ENCODE measurements at places on chromosomes 1 and 21.

DNA sequence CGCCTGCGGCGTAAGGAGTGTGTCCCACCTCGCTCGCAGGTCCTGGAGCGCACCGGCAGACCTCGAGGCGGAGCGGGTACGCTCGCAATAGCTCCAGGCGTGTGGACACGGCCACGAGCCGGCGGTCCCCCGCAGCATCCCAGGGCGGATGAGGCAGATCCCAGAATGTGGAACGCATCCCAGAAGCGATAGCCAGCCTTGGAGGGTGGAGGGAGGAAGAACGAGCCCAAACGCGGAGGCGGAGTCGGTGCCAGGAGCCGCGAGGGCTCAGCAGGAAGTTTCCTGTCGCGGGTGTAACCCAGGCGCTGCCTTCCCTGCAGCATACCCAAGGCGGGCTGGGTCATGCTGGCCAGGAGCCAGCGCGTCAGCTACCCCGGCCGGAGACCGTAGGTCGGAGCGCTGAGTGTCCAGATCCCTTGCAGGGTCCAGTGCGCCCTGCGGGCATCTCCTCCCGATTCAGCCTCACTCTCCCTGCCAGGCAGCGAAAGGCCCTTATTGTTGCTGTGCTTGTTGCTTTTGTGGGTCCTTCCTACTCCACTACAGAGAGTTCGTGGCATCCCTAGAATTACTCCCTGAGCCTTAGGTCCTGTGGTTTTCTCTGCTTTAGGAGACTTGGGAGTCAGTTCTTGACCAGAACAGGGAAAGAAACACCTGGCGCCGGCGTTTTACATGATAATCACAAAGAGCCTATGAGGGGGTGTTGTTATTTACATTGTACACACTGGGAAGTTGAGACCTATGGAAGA, 27.7 kb downstream of the STYXL2 start:
- peak; percentile 28 for DNase-seq

DNA sequence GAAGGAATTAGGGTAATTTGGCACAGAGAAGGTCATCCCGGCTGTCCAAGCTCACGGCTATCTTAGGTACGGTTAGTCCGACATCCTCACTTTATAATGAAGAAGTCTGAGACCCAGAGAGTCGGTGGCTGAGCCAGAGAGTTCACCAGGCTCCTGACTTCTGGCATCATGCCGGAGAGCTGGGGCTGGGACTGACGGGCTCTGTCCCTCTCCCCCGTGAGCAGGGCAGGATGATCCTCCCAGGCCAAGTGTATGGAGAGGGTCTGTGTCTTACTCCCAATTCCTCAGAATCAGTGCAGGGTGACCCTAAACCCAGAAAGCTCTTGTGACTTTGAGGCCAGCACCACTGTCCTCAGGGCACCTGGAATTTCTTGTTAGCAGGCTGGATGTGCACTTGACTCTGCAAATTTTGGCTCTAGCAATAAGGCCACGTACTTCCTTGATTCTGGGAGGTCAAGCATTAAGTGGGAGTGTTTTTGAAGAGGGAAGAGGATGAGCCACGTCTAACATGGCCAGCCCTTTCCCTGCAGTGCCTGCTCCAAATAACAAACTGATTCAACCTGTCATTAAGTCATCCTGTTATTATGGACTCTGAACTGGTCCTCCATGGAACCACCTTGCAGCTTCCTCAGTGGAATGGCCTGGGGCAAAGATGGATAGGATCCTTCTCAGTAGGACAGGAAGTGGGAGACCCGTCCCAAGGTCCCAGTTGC, 20.8 kb upstream of the BTG2 start:
- no peak for DNase-seq

- DNase-seq: no peak
These were observed 77.6 kb upstream of the DNAH14 start for GRCh38 chr1:224851848-224852261.

DNA sequence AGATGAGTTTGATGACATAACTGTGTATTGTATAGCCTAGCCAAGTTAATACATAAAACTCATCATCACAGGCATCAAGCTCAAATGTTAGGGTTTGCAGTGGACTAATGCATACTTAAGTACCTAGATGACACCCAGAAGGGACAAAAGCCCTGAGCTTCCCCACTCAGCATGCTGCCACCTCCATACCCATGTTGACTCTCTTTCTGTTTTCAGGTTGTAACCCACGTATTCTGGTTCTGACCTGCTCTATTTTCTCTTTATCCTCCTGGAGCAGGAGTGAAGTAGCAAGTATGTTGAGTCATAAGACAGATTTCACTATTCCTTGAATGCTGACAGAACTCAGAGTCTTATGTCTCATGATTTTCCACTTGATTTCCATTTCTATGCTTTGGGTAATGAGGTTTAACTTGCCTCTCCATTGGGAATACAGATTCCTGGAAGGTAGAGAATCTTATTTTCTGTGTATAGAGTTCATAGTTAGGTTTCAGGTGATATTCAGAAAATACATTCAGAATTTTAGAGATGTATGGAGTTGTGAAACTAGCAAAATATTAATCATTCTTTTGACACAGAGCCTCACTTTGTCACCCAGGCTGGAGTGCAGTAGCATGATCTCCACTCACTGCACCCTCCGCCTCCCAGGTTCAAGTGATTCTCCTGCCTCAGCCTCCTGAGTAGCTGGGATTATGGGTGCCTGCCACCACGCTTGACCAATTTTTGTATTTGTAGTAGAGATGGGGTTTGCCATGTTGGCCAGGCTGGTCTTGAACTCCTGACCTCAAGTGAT, 122.5 kb upstream of the KCNJ15 start:
- no peak for DNase-seq

DNA sequence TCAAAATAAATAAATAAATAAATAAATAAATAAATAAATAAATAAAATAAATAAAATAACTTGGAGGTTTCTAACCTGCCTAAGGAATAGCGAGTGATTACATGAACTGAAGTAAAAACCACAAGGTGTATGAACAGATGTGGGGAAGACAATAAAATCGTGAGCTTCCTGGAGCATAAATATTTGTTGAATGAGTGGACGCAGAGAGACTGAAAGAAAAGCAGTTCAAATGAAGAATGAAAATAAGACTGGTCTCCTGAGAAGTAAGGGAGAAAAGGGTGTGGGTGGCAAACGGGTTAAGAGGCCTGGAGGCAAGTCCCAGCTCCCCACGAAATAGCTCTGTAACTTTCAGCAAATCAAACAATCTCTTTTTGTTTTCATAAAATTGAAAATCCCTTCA, 33.6 kb downstream of the CHML start:
- DNase-seq: peak; percentile 52

DNA sequence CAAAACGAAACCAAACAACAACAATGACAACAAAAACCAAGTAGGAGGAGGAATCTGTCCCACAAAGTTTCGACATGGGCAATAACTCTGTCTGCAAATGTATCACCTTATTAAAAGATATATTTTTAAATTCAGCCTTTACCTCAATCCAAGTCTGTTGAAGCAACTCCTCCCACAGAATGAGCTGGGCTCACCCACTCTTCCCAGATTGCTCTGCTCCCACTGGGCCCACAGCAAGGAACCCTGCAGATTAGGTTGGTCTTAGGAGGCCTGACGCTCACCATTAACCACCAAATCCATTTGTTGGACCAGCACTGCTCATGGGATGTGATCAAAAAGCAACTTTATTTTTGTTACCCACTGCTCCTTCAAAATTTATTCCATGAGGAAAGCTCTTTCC, 114.7 kb upstream of the CDC42BPA start:
- DNase-seq: no peak

DNA sequence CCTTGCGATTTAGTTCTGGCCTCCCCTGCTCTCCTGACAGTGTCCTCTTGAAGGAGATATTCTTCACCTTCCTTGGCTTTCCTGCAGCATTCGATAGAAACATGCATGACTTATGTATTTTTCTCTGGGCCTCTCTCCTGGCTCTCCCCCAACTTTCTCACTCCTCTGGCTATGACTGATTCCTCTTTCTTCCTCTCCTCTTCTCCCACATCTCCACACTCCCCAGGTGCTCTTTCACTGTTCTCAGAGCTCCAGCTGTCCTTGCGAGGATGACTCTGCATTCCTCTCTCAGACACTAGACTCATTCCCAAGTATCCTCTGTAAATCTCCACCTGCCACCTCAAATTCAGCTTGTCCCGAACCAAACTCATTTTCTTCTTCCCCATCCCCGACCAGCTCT, 18.0 kb downstream of the LRRC42 start:
- DNase-seq: no peak

GRCh38 chr21:35764586-35764985, 295.7 kb downstream of the SETD4 start:
- DNase-seq: no peak

Measured in astrocyte (in vitro differentiated cells and primary cell).